ENCODE measurements at places on chromosomes 12 and 14. TPM values are rescaled to one million over a fixed set of nuclear protein-coding genes. Genes with fewer than 3 reads are reported as not detected.
A peak's percentile ranks its signal among the peaks of the same experiment; 100 is the strongest.

Gene ITPR2
- 85.0 TPM for total RNA-seq

Gene TAS2R9
- total RNA-seq: not detected

Gene ANKRD33
- not detected for total RNA-seq

DNA sequence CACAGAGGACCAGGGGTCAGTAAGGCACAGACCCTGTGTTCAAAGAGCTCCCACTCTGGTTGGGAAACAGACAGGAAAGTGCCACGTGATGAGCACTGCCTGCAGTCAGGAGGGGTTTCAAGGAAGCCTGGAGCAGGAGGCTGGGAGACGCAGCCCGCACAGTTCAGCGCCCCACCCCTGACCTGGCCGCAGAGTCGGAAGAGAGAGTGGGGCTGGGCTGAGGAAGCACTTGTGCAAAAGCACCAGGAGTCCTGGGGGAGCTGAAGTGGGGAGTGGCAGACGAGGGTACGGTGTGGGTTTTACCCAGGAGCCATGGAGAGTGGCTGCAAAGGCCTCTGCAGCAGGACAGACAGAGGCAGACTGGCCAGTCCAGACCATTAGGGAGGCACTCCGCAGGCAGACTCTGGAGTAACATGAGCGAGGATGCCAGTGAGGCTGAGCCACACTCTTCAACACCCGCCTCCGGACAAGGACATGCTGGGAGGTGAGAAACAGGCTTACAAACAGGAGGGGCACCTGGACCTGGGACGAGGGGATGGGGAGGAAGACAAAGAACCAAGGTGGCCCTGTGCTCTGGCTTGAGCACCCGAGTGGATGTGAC, 85.7 kb upstream of the GPR68 start:
- DNase-seq: no peak
- H3K27me3 ChIP-seq: 0 out of 2 replicates have a peak, but pooled peaks cover 5% of the 10 kb centered on the region
- no peaks in the 10 kb centered on the region for H3K4me1 ChIP-seq

DNA sequence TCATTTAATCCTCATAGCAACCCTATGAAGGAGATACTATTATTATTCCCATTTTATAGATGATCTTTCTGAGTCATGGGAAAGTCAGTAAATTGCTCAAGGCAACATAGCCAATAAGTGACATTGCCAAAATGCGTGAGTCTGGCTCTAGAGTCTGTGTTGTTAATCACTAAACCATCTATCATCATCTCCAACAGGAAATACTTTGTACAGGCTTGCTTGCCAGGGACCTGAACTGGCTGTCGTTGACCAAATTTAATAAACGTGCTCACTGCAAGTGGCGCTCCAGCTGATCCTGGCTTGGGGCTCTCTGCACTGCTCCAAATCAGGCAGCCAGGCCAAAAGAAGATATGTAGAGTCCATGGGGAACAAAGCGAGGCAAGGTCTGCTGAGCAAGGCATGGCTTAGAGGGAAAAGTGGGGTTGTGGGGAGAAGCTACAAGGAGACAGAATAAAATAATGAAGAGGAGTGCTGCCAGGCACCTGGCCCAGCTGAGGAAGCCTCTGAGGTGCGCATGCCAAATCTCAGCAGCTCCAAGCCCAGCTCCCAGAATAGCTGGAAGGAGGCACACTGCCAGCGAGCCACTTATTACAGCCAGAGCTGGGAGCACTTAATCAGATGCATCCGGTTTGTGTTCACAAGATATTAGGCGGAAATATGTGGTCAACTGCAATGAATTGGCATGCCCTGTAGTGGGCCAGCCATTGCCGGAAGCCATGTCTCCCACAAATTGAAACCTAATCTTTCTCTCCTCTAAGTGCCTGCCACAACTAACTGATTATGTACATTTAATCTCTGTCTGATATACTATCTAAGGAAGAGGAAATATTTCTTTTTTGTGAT, 43.3 kb upstream of the PTPRO start:
- H3K36me3 ChIP-seq: no peaks in the 10 kb centered on the region
- no peaks in the 10 kb centered on the region for H3K4me1 ChIP-seq
- H3K27ac ChIP-seq: no peak overlapping the region
- H3K4me3 ChIP-seq: no peak overlapping the region
- no peak for DNase-seq
- H3K27me3 ChIP-seq: no peaks in the 10 kb centered on the region

- H3K4me3 ChIP-seq: no peak overlapping the region
- H3K27ac ChIP-seq: peak overlapping the region; percentile 93
- no peak for DNase-seq
- H3K4me1 ChIP-seq: peaks cover 66% of the 10 kb centered on the region
Observed at GRCh38 chr12:113242026-113242418, 20.8 kb downstream of the TPCN1 start.

GRCh38 chr14:103090481-103091020, 4.0 kb upstream of the EXOC3L4 start:
- H3K27me3 ChIP-seq: no peaks in the 10 kb centered on the region
- DNase-seq: no peak
- H3K4me1 ChIP-seq: peaks cover 11% of the 10 kb centered on the region
- no peak overlapping the region for H3K27ac ChIP-seq

- no peak overlapping the region for H3K27ac ChIP-seq
- no peaks in the 10 kb centered on the region for H3K27me3 ChIP-seq
- no peaks in the 10 kb centered on the region for H3K4me1 ChIP-seq
- no peak for DNase-seq
- no peak overlapping the region for H3K4me3 ChIP-seq
Observed at GRCh38 chr12:88006351-88006750, 22.9 kb downstream of the C12orf50 start.

All from SJSA1 (cell line).